ENCODE measurements at places on chromosomes 16 and 17. TPM values are rescaled to one million over a fixed set of nuclear protein-coding genes. Genes with fewer than 3 reads are reported as not detected.

GRCh38 chr16:86277221-86277620, 233.1 kb upstream of the FOXF1 start:
- DNase-seq, result no peak

- no peak for DNase-seq
Observed at GRCh38 chr16:12110361-12111107, 134.0 kb downstream of the SNX29 start.

- DNase-seq, result peak; percentile 39
Observed at GRCh38 chr17:63425483-63425882, 20.6 kb downstream of the CYB561 start.

The OR4D2 gene
- polyA plus RNA-seq, result not detected

DNA sequence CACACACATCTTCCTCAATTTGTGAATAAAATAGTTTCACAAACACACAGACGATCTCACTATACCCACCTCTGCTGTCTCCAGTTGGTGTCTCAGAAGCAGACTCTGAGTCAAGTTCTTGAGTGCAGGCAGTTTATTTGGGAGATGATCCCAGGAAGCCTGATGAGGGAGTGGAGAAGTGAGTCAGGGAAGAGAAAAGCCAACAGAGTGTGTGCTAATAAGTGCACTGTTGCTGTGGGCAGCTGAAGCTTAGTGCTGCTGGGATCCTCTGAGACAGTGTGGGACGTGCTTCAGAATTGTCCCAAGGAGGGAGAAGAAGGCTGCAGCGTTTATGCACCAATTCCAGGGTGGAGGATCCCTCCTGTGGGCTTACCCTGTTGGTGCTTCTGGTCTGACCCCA, 423.2 kb upstream of the C16orf82 start:
- DNase-seq, result no peak

DNA sequence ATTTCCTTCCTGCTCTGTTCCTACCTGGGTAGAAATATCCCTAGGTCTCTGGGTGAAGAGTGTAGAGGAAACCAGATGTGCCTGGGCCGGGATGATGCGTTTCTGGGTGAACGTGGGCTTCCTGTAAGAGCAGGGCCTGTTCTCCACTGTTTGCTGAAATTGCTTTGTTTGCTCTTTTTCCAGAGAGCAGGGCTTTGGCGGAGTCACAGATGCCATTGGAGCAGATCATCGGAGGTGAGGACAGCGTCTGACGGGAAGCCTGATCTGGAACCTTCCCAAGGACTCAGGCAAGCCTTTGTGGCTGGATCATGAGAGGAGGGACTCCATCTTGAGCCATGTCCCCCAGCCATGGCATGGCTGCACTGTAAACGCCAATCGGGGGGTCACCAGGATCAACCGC, 15.4 kb downstream of the DHODH start:
- DNase-seq, result no peak

DNA sequence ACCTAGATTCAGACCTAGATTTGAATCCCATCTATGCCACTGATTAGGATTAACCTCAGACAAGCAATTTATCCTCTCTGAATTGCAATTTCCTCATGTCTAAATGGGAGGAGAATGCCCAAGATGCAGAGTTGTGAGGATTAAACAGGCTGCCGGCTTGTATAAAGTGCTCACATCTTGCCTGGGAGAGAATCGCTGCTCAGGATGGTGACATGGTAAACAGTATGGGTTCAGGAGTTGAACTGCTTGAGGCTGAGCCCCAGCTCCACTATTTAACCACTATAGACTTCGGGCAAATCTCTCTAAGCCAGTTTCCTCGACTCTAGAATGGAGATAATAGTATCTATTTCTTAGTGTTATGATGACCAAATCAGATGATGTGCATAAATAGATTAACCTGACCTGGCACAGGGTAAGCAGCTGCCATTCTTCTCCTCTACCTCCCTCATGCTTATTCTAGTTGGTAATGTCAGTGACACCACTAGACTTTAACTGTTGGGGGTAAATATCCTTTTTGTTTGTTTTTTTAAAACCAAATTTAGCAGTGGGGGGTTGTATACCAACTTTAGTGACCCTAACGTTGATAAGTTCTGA, 732 bp upstream of the RPL27 start:
- no peak for DNase-seq

GRCh38 chr16:11621920-11622651, 35.4 kb upstream of the LITAF start:
- DNase-seq, result no peak

- DNase-seq, result no peak
Observed at GRCh38 chr17:77373299-77374169, 232.8 kb downstream of the SEC14L1 start.

DNA sequence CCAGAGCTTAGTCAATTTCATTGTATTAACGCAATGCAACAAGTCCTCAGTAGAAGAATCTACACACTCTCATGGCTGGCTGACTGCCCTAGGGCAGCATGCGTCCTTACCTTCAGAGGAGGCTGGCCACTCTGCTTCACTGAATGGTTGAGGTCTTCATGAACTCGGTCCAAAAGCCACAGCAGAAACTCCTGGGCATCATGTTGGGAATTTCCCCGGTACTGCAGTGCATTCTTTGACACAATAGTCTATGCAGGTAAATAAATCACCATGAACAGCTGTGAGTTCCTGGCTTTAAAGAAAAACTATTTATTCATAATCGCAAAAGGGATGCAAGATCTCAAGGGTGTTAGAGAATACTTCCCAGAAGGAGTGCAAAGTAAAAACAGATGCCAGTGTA, 41.3 kb downstream of the USP31 start:
- no peak for DNase-seq

The CUEDC1 gene
- polyA plus RNA-seq, result 0.55 TPM

- DNase-seq, result no peak
Observed at GRCh38 chr17:3798273-3799180, 2.5 kb downstream of the ITGAE start.

DNA sequence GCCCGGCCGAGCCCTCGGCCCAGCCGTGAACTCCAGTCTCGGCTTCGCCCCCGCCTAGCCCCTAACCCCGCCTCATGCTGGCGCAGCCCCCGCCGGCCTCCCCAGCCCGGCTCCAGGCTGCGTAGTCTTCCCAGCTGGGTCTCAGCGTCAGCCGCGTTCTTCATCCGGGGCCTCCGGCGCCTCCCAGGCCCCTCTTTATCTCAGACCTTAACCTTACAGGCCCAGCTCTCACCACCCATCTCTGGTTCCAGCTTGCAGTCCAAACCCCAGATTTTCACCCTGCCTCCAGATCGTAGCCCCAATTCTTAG, at the start of gene PROCA1:
Gene PROCA1 (minus strand): TSS at position 166 of the 309 bp plus-strand sequence. CDS start 228 bp downstream, outside the sequence.
- no peak for DNase-seq

Data from GM12878 (cell line).